ENCODE measurements at places on chromosomes 5 and 9.

DNA sequence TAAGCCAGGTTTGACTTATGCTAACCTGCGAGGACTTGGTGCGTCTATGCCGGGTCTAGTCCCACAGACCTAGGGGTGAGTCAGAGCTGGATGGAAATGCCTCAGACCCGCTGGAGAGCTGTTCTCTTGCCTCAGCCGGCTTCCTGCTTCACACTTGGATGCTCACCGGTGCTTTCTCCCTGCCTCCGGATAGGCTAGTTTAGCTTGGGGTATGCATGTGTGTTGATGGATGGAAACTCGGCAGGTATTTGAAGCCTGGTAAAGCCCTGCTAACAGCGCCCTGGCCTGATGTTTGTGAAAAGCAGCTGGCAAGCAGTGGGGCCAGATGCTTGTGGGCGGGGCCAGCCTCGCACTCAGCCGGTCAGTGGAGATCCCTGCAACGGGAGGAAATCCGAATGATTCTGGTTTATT, 29.3 kb downstream of the PRRC2B start:
- peak; percentile 95 for ATAC-seq

GRCh38 chr5:134462761-134463160, 51.1 kb upstream of the CDKN2AIPNL start:
- ATAC-seq, result no peak

GRCh38 chr5:31626156-31626555, 12.8 kb upstream of the PDZD2 start:
- no peak for ATAC-seq

GRCh38 chr5:145562931-145563330, 272.2 kb downstream of the PRELID2 start:
- no peak for ATAC-seq

DNA sequence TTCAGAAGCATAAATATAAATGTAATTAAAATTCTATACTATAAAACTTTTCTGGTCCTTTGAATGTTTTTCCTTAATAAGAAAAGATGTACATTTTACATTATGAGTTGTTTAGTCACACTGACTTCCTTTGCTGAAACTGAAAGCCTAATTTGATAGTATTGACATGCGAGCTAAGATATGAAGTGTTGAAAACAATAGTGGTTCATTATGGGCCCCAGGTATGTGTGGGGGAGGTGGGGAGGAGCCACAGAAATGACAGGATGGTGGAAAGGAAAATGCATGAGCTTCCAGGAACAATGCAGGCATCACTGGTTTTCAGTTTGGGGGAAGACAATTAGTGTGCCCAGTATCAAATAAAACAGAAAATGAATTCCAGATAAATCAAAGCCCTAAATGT, 35.4 kb upstream of the RLN1 start:
- no peak for ATAC-seq

- ATAC-seq, result no peak
These were observed 175.1 kb downstream of the HCN1 start for GRCh38 chr5:45521067-45521466.

- ATAC-seq, result no peak
These were observed 2.6 kb upstream of the SMC5 start for GRCh38 chr9:70256123-70256551.

DNA sequence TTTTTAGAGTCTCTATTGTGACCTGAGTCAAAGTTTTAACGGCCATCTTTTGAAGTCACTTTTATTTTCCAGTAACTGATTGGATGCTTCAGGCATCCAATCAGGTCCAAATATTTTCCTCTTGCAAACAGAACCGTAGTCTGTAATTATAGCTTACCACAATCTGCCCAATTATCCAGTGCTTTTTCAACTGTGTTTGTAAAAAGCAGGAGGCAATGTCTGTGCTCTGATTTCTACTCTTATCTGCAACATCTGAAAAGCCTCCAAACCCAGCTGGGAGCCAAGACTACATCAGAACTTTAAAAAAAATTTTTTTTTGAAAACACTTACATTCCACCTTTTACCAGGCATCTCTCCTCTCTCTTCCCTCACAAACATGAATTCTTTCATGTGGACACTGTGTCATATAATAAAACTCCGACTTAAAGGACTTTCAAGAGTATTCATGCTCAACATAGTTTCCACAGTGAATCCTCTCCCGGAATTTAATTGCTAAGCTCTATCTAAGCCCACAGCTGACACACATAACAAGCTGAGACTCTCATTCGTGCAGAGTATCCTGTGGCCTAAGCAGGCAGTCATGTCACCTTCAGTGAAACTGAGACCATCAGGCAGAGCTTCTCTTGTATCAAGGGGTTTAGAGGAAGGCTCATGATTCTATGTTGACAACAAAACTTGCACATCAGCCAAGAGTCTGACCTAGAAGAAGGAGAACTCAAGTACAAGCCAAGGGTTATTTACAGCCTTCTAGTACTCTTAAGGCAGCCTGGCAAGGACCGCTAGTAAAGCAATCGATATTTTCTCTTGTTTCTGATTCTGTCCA, 272.7 kb downstream of the TLE1 start:
- no peak for ATAC-seq

DNA sequence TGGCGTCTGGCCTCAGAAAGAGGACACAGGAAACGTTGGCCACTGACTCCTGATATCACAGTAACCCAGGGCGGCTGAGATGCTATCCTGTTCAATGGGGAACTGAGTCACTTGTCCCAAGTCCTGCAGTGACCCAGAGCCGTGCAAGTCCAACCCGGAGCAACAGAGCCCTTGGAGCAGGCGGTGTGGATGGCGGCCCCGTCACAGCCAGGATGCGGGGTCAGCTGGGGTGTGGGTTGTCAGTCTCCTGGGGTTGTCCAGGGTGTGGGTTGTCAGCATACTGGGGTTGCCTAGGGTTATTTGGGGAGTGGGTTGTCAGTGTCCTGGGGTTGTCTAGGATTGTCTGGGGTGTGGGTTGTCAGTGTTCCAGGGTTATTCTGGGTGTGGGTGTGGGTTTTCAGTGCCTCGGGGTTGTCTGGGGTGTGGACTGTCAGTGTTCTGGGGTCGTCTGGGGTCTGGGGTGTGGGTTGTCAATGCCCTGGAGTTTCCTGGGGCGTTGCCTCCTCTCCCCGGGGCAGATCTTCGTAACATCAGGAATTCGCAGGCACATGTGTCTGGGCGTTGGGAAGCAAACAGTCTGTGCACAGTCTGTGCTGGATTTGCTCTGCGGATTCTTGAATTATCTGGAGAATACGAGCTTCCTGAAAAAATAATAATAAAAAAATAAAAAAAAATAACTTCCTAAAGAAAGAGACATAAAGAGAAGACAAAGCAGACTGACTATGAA, 257.5 kb downstream of the PARP8 start:
- no peak for ATAC-seq

GRCh38 chr5:675871-676698, 17.1 kb downstream of the TPPP start:
- ATAC-seq, result no peak

GRCh38 chr5:165349735-165350134, 1844.3 kb downstream of the MAT2B start:
- ATAC-seq, result no peak

GRCh38 chr9:115969096-115969495, 184.5 kb upstream of the PAPPA start:
- ATAC-seq, result no peak

DNA sequence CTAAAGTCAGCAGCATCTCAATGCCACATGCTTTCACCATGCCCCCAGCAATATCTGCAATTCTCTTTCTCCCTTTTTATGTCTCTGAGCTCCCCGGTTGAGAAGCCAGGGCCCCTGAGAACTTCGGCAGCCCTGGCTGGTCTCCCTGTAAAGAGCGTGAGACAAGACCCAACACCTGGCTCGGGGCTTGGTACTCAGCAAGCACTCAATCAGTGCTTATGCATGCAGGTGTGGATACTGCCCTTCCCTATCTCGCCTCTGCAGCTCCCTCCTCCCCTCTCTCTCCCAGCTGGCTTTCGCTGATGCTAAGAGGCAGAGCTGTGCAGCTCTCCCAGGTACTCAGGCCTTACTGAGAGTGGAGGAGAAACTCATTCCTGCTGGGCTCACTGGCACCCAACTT, 41.7 kb upstream of the AKNA start:
- no peak for ATAC-seq

- no peak for ATAC-seq
These were observed 2.6 kb upstream of the FOXB2 start for GRCh38 chr9:77016526-77017504.

- no peak for ATAC-seq
These were observed 2.5 kb upstream of the NDFIP1 start for GRCh38 chr5:142106061-142106460.

GRCh38 chr5:159518371-159518770, 188.1 kb upstream of the IL12B start:
- no peak for ATAC-seq

DNA sequence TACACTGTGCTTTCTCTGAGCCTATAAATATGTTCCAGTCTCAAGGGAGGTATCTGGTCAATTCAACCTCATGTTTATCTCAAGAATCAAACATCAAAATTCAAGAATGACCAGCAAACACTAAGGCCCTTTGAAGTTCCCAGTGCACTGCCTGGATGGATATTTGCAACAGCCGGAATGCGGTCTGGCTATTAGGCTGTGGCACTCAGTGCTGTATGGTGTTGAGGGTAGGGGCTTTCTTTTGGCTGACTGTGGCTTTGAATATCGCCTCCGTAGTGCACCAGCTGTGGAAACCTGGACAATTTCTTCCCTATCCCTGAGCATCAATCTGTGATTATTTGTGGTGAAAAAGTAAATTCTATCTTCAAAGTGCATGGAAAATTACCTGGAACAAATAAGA, 220.4 kb downstream of the BRINP1 start:
- no peak for ATAC-seq

GRCh38 chr5:149433524-149434131, 54.5 kb upstream of the IL17B start:
- no peak for ATAC-seq

- no peak for ATAC-seq
These were observed 131.6 kb downstream of the PJA2 start for GRCh38 chr5:109278141-109278540.

DNA sequence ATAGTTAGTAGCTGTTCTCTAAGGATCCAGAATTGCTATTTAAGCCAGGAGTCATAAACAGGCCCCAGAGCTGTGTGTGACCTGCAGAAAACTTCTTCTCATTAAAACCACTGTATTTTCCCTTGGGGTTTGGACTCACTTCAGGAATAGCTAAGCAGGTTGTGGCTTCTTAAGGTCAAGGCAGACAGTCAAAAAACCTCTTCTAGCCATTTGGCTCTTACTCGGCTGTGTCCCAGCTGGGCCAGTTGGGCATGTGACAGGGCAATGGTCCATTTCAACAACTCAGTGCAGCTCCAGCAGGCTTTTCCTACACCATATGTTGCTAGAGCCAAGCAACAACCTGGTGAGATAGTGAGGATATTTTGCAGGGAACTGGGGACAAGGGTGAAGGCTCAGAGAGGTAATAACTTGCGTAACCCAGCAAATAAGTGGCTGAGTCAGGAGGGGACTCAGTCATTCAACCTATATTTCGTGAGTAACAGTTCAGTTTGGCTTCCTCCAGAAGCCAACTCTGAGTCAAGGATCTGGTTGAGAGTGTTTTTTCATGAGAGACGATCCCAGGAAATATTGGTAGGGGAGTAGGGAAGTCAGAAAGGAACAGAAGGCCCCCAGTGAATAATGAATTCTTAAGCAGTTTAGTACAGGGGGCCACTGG, 115.4 kb upstream of the PPP2R2B start:
- no peak for ATAC-seq

GRCh38 chr5:97071101-97071500, 71.3 kb downstream of the LIX1 start:
- no peak for ATAC-seq

GRCh38 chr9:35026671-35027070, 37.1 kb downstream of the DNAJB5 start:
- no peak for ATAC-seq

DNA sequence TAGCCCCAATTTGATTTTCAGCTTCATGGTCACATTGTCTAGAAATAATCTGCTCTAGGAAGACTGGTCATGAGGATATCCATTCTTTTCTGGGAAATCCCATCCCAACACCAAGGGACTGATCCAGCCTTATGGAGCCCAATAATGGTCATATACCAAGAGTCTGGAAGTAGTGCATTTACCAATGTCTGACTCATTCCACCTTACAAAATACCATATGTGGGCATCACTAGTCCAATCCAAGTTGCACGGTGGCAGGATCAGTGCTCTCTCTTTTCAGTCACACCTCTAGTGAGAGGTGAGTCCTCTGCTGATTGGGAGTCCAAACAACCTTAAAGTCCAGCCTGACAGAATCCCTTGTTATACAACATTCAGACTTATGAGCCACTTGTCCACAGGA, 73.7 kb downstream of the FEM1C start:
- no peak for ATAC-seq

GRCh38 chr5:37576552-37576951, 197.4 kb downstream of the WDR70 start:
- ATAC-seq, result no peak

- no peak for ATAC-seq
These were observed 849.3 kb downstream of the TLE1 start for GRCh38 chr9:80839821-80840675.

GRCh38 chr9:92055624-92056023, 59.6 kb downstream of the SPTLC1 start:
- ATAC-seq, result no peak

- no peak for ATAC-seq
These were observed 63.9 kb downstream of the ERAP1 start for GRCh38 chr5:96743805-96744204.

- ATAC-seq, result no peak
These were observed 22.7 kb upstream of the QSOX2 start for GRCh38 chr9:136268318-136268717.

GRCh38 chr5:16995372-16995771, 59.3 kb upstream of the MYO10 start:
- no peak for ATAC-seq

DNA sequence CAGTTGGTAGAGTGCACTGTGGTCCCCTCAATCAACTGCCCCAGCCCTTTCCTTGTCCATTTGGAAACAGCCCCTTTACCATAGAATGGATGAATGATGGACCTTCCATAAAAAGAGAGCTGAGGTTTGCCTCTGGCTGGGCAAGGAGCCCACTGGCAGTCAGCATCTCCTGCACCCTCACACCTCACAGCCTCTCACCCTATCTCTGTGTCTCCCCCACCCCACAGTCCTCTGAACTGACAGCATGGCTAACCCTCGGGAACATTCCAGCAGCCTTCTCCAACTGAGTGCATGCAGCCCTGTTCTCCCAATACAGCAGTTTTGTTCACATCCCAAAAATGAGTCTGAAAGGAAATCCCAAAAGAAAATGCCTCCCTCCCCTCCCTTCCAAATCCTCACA, 51.7 kb downstream of the RETREG1 start:
- ATAC-seq, result no peak

All from stimulated activated memory B cell treated with anti-CD40 and anti-IgM and Interleukin-4, amounts not matched to agents 10 μg/mL and 1 μg/mL and 100 μg/mL, for 72 hours (primary cell).